ENCODE measurements at places on chromosomes 7 and 10. TPM values are rescaled to one million over a fixed set of nuclear protein-coding genes. Genes with fewer than 3 reads are reported as not detected.

DNA sequence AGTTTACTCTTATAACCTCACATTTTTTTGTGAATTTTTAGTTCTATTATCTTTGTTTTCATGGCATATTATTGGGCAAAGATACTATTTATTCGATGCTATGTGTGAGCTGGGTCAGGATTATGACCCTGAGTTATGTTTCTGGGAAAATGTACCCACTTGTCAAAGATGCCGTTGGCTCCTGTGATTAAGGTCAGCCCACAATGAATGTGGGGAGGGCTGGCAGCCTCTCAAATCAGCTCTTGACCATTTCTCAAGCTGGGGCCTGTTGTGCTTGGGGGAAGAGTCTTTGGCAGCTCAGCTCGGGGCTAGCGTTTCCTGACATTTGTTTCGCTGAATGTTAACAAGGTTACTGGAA, 97.5 kb downstream of the TCF7L2 start:
- no peak for DNase-seq

- DNase-seq, result no peak
These were observed 52.5 kb downstream of the PROSER2 start for GRCh38 chr10:11875494-11876281.

DNA sequence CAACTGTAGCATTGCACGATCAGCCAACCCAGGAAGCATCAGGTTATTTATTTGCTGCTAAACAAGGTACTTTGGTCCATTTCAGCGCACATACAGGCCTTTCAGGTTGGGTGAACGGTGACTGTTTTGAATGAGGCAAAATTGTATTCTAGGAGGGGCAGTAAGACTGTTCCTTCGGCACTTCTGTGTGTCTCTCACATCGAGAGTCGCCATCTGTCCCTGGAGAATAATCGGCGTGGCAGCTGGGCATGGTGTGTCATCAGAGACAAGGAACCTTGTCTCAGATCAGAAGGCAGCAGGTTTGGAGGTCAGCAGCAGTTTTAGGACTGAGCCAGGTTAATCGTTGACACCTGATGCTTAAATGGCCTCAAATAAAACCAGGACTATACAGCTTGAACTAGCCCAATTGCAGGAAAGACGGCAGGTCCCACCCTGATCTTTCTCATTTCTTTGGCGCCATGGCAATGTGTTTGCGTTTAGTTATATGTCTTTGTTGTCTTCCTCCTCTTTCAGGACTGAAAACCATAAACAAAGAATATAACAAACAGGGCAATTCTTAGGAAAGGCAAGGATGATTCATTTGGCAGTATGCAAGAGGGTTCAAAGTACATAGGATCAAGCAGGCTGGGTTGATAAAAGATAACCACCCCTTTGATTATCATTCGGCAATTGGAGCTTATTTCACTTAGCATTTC, 92.0 kb upstream of the PRR15 start:
- DNase-seq, result no peak

- no peak for DNase-seq
These were observed 19.0 kb downstream of the SH2B2 start for GRCh38 chr7:102305414-102306268.

GRCh38 chr7:146722986-146723385, 606.4 kb downstream of the CNTNAP2 start:
- DNase-seq, result no peak

- DNase-seq, result no peak
These were observed 138.1 kb downstream of the HERPUD2 start for GRCh38 chr7:35556515-35557471.

Gene SLC18A2
- total RNA-seq, result not detected

Gene GRID1
- not detected for total RNA-seq

Gene PIP
- total RNA-seq, result not detected

Measured in activated T-helper 2 cell treated with anti-CD3 and anti-CD28 coated beads, Interferon-gamma antibody, Interleukin-2, Interleukin-4, amounts not matched to agents 10 μg/mL and 5 μg/mL and 100 μg/mL, durations not matched to agents 14 hours and 24 hours and 36 hours (primary cell).